GM23248 (cell line): ENCODE measurements at places on chromosomes 11 and 22. TPM values are rescaled to one million over a fixed set of nuclear protein-coding genes. Genes with fewer than 3 reads are reported as not detected.

GRCh38 chr11:122900587-122901202 lies 18.1 kb downstream of the JHY start:
- DNase-seq: peak; percentile 55

OR4C46 gene
- total RNA-seq: not detected in 2 replicates

DNA sequence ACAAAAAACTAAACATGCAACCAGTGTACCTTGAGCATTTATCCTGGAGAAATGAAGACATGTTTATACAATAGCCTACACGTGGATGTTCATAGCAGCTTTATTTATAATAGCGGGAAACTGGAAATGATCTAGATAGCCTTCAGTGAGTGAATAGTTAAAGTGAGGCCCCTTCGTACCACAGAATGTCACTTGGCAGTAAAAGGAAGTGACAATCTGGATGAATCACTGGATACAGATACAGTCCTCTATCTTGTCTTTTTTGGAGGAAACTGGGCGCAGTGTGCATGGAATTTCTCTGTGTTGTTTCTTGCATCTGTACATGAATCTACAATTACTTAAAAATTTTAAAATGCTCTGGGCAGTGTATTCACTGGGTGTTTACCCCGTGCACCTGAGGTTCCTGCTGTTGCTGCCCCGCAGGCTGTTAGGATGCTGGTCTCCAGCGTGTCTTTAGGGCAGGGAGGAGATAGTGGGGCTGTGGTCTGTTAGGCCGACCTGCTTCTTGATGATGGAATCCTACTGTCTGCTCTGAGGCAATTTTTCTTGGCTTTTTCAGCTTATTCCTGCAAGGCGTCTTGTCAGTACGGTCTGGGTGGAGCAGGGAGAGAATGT lies 23.2 kb downstream of the DERL3 start:
- no peak for DNase-seq

DNA sequence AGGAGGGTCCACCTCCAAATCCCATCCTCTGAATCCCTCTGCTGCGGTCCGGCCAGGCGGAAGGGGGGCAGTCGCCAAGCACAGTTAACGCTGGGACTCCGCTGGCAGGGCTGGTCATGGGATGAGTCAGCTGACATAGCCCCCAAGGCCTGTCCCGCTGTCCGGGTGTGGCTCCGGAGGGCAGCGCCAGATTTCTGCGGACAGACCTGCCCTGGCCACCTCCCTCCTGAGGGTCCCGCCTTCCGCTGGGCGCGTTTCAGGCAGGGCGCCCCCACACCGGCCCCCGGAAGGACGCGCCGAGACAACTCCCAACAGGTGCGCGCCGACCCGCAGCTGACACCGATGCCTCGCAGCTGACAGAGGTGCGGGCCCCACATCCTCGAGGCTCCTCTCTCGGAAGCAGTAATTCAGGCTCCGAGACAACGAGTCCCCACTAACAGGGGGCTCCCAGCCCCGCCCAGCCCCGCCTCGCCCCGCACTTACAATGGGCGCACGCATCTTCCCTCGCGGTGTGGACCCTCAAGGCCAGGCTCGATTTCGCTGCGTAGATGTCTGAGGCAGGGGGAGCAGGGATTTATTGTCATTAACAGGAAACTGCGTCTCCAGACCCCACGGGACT lies 607 bp downstream of the PLAAT3 start:
- peak; percentile 38 for DNase-seq

DNA sequence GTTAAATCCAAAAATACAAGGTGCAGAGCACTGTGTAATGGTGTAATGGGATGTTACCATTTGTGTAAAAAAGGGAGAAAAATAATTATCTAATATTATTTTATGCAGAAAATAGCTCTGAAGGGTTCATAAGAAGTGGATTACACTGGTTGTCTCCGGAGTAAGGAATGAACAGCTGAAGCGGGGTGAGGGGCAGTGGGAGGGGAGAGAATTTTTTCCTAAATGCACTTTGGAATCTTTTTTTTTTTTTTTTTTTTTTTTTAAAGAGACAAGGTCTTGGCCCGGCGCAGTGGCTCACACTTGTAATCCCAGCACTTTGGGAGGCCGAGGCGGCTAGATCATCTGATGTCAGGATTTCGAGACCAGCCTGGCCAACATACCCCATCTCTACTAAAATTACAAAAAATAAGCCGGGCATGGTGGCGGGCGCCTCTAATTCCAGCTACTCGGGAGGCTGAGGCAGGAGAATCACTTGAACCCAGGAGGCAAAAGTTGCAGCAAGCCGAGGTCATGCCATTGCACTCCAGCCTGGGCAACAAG lies 6.8 kb upstream of the POLR3H start:
- DNase-seq: no peak
